ENCODE measurements at places on chromosomes 13 and 19. TPM values are rescaled to one million over a fixed set of nuclear protein-coding genes. Genes with fewer than 3 reads are reported as not detected.

DPF1 gene
- under 0.01 TPM for total RNA-seq

CLC gene
- total RNA-seq = not detected

SLC1A6 gene
- 16.4 TPM for total RNA-seq

PSPN gene
- total RNA-seq = 1.4 TPM

ZNF540 gene
- total RNA-seq = 1.6 TPM

RGL3 gene
- 2.4 TPM for total RNA-seq

VPS36 gene
- 30.9 TPM for total RNA-seq

IGFL3 gene
- not detected for total RNA-seq

CLEC4M gene
- not detected for total RNA-seq

ZFP30 gene
- 25.9 TPM for total RNA-seq

C5AR1 gene
- 0.11 TPM for total RNA-seq

C1QTNF9 gene
- not detected for total RNA-seq

ACER1 gene
- total RNA-seq = not detected

SLC25A41 gene
- total RNA-seq = not detected

MYO16 gene
- total RNA-seq = under 0.01 TPM

PABPC3 gene
- total RNA-seq = 0.22 TPM

ATP8A2 gene
- total RNA-seq = 0.39 TPM

ZNF443 gene
- total RNA-seq = 4.1 TPM

ATP4A gene
- total RNA-seq = not detected

ZNF132 gene
- total RNA-seq = 14.6 TPM

PGPEP1 gene
- total RNA-seq = 9.3 TPM

SLC46A3 gene
- total RNA-seq = 1.6 TPM

REEP6 gene
- total RNA-seq = 7.9 TPM

FLT1 gene
- total RNA-seq = 0.11 TPM

CACTIN gene
- 27.5 TPM for total RNA-seq

ZNF99 gene
- total RNA-seq = 0.39 TPM

ZNF724 gene
- 7.3 TPM for total RNA-seq

ZNF576 gene
- 9.0 TPM for total RNA-seq

ELSPBP1 gene
- total RNA-seq = not detected

RNF225 gene
- total RNA-seq = 2.8 TPM

DMWD gene
- 33.4 TPM for total RNA-seq

MCF2L gene
- 2.1 TPM for total RNA-seq

ATP4B gene
- not detected for total RNA-seq

FOXA3 gene
- not detected for total RNA-seq

DCAF15 gene
- total RNA-seq = 13.1 TPM

CGB8 gene
- total RNA-seq = 2.3 TPM

ZNF112 gene
- 4.3 TPM for total RNA-seq

VAV1 gene
- not detected for total RNA-seq

OVOL3 gene
- not detected for total RNA-seq

NCR1 gene
- not detected for total RNA-seq

PDX1 gene
- not detected for total RNA-seq

DACT3 gene
- not detected for total RNA-seq

TTYH1 gene
- total RNA-seq = under 0.01 TPM

TMPRSS9 gene
- total RNA-seq = not detected

IRGC gene
- not detected for total RNA-seq

RNF17 gene
- total RNA-seq = not detected

GPR18 gene
- total RNA-seq = not detected

IGFL2 gene
- not detected for total RNA-seq

RAB8A gene
- 61.6 TPM for total RNA-seq

CFD gene
- total RNA-seq = 1.6 TPM

ISYNA1 gene
- total RNA-seq = 23.2 TPM

SYDE1 gene
- 24.3 TPM for total RNA-seq

DIAPH3 gene
- 28.3 TPM for total RNA-seq

AP1M1 gene
- 66.6 TPM for total RNA-seq

Data from placental epithelial cell (primary cell).